ENCODE measurements at places on chromosomes 2 and 18. TPM values are rescaled to one million over a fixed set of nuclear protein-coding genes. Genes with fewer than 3 reads are reported as not detected.
A peak's percentile ranks its signal among the peaks of the same experiment; 100 is the strongest.

The PSMA8 gene
- not detected for total RNA-seq

DNA sequence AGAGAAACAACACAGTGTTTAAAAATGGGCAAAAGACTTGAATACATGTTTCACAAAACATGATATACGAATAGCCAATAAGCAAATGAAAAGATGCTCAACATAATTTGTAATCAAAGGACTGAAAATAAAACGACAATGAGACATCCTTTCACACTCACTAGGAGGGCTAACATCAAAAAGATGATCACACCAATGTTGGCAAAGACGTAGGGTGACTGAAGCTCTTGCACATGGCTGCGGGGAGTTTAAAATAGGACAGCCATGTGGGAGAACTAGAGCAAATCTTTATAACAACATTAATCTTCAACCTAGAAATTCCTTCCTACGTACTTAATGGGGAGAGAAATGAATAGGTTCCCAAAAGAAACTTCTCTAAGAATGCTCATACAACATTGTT lies 19.2 kb upstream of the SEH1L start:
- DNase-seq, result no peak

DNA sequence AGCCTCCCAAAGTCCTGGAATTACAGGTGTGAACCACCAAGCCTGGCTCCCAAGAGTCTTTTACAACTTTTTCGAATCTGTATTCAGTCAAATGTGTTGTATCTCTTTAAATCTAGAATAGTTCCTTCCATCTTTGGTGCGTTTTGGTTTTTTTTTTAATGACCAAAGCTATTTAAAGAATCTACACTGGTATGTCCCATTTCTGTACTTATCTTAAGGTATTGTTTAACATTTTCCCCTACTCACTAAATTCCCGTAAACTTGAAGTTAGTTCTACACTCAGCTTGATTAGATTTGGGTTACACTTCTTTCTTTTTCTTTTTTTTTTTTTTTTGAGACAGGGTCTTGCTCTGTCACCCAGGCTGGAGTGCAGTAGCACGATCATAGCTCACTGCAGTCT lies 63.8 kb downstream of the TMEM237 start:
- DNase-seq, result peak; percentile 37

The RDH14 gene
- 12.2 TPM for total RNA-seq

DNA sequence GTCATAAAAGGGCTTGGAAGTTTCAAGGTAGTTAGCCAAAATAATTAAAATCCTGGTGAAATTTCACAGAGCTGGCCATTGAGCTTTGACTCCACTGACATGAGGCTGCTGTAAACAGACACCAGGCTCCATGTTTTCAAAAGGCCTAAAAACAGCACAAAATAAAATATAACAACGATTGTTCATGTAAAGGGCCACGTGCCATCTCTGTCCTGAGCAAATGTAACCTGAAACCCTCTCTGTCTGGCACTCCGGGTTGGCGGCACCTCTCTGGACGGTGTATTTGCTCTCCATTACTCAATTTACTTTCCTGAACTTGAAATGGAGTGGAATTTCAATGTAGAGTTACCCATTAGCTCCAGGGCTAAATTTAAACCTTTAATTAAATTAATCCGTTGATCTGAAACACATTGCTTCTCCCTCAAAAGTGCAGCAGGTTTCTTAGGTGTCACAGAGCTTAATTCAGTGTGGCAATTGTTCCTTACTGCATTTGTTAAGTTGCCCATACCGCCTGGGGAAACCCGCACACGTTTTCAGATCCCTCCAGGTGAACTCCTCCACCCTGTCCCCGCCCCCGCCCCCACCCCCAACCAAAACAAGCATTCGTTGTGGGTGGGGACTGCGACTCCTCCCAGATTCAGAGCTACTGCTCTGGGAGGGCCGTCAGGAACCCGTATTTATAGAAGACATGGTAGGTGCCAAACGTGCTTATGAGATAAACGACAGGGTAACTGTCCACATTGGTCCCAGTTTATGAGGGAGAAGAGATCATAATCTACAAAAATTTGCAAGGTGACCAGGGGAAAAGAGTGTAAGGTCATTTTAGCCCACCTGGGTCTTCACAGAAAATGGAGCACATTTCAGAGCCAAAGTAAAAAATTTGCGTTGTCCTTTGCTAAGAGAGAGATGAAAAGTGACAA lies 1.2 kb upstream of the CABLES1 start:
- no peak for DNase-seq

DNA sequence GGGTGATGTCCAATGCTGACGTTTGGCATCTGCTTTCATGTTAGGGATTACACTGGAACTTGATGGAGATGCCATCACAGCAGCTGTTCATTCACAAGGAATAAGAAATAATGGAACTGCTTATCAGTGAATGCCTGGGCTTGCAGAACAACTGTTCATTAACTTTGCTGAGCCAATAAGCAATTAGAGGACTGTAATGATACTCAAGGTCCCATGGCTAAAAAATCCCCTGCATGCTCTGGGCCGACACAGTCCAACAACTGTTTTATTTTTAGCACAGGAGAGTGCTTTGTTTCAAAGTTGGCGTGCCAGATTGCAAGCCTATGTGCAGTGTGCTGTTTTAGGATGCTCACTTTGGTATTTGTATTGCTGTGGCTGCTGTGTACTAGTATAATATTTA lies 408.0 kb upstream of the RGPD4 start:
- no peak for DNase-seq

- DNase-seq, result no peak
Observed at GRCh38 chr2:53210538-53210937, 557.1 kb upstream of the CHAC2 start.

- no peak for DNase-seq
Observed at GRCh38 chr2:150569761-150570160, 82.3 kb upstream of the RND3 start.

GRCh38 chr18:21509062-21509461 lies 91.4 kb downstream of the ESCO1 start:
- DNase-seq, result no peak

The TMEFF2 gene
- total RNA-seq, result 1.4 TPM

DNA sequence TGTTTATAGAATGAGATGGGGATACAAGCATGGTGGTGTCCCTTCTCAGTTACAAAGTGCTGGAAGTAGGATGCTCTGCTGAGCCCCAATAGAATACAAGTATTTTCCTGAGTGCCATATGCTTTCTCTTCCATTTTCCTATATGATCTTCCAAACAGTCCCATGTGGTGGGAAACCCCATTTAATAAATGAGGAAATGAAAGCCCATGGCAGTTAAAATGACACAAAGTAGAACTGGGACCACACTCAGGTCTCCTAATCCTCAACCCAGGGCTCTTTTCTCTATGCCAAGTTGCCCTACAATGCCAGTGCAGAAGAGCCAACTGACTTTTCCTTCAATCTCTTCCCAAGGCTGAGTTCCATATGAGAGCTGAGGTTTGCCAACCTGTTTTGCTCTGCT lies 210.2 kb upstream of the FBXO11 start:
- no peak for DNase-seq

The MC2R gene
- total RNA-seq, result not detected

DNA sequence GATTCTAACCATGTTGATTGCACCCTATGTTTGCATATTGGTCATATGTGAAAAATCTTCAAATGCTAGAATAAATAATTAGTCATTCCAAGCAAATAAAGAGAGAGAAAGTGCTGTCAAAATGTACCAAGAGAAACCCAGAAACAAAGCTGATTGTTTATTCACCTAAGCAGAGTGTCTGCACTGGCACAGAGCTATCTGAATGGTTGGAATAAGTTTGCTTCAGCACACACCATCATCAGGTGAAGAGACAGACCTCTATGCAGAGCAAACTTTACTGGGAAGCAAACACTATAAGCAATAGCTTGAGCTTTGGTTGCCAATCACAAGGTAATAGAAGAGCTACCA lies 25.4 kb downstream of the DSG4 start:
- DNase-seq, result no peak

All from IMR-90 (cell line).